Memory B cell (primary cell): ENCODE measurements at places on chromosomes 13 and 19.

DNA sequence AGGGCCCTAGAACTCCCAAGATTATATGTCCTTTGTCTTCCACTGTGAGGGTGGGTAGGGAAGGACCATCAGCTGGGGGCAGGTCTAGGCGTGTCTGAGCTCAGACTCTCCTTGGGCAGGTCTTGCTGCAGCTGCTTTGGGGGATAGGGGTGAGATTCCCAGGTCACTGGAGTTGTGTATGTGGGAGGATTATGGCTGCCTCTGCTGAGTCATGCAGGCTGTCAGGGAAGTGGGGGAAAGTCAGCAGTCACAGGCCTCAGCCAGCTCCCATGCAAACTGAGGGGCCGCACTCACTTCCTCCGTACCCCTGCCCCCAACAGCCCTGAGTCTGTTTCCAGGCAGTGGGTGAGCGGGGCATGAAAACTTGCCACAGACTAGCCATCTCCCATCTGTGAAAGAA is 600.8 kb downstream of the DIAPH3 start:
- no peak for DNase-seq

DNA sequence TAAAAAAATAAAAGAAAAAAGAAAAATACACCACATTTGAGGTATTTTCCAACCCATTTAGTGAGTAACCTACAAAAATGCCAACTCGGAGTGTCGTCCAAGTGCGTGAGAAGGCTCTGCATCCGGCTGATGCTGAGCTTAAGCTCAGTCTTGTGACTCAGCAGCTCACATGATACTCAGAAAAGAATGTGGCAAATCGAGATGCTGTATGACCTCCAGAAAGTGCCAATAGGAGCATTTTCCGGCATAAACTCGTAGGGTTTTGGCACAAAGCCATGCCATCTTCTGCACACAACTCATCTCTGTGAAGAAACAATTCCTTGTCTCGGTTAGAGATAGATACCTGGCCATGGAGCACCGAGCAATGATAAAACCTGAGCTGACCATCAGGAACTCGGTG is 58.5 kb downstream of the TRPM4 start:
- no peak for DNase-seq

DNA sequence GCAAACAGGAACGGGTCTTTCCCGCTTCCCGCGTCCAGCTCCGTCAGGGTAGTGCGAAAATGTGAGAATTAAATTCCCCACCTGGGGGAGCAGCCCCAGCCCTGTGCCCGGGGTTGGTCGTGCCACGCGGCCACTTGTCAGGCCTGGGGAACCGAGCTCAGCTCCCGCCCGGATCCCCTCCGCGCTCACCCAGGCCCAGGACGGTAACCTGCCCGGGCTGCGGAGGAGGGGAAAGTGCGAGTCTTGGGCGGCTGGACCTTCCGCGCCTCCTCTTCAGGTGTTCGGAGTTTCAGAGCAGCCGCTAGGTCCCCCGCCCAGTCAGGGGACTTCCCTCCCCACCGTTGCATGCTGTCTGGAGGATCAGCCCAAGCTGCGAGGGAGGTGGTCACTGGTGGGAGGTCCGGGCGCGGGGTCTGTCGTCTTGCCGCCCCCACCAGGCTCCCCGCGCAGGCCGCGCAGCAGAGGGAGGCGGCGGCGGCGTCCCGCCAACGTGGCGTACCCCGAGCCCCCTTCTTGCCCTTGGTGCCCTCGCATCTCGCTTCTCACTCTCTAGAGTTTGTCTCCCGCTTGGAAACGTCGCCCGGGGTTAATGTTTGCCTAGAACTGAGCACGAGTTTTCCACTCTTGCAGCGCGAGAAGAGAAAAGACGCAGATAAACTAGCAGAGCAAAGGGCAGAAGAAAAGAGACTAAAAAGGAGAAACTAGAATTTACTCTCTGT is 8.1 kb downstream of the URAD start:
- no peak for DNase-seq

GRCh38 chr19:33366897-33367296 is 6.6 kb upstream of the CEBPG start:
- no peak for DNase-seq
